ENCODE measurements at places on chromosomes 5 and 9.

- no peak for DNase-seq
Observed at GRCh38 chr9:95876595-95876994, 1.1 kb downstream of the ERCC6L2 start.

DNA sequence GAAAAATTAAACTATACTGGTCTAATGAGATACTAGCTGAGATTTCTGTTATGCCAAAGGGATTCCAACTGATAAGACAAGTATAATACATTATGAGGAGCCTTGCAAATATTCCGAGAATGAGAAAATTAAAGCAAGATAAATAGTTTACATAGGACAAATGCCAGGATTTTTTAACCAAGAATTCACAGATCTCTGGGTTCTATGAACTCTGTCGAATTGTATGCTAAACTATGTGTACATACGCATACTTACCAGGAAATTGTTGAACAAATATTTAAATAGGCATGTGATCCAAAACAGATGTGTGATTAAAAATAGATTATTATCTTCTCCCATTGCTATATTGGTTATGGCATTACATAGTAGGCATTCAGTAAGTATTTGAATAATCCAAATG lies 616.6 kb downstream of the GABRG2 start:
- DNase-seq, result no peak

DNA sequence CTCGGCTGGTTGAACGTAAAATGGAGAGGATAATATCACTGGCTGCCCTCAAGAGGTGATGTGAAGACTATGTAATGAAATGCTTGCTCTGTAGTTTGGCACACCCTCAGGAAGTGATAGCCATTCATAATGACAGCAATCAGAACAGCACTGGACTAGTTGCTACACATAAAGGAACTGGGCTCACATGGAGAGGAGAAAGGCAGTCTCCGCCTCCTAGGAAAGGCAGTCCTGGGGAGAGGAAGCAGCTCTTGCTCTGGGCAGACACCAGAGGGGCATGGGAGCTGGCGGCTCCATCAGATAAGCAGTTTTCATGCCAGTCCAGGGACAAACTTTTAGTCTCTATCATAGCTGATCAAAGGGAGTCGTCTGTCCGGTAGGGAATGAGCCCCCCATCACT lies 46.9 kb downstream of the ARHGEF37 start:
- DNase-seq, result no peak

- DNase-seq, result no peak
Observed at GRCh38 chr9:106691627-106692026, 171.3 kb upstream of the ZNF462 start.

DNA sequence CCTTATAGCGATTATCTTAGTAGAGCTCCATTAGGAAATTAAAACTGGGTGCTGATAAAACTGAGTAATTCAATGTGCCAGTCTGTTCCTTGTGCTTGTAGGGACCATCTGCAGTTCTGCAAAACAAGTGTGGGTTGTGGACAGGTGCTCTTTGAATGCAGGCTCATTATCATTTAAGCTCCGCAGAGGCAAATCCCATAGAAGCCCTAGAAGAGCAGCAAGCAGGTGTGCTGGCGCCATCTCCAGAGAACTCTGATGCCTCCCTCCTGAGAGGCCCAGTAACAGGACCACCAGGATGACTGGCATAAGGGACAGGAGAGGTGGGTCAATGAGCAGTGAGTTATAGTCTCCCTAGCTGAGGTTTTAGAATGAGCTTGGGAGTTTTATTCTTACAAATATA lies 1342.4 kb upstream of the DMAC1 start:
- peak; percentile 76 for DNase-seq

DNA sequence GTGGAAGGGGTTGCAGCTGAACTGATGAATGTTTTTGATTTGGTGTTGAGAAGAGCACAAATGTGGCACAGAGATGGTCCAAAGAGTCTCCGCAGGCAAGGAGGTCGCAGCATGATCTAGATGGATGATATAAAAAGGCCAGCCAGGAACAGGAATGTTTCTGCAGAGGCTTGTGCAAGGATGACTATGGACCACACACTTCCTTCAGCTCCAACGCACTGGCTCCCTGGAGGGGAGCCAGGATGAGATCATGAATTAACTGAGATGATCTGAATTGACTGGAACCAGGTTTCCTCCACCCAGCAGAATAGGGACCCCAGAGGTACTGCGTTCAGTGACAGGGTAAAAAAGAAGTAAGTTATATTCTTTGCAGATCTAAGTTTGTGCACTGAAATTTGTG lies 89.0 kb downstream of the ARSB start:
- no peak for DNase-seq

Data from D341Med (cell line).